ENCODE measurements at places on chromosomes 2 and 18.
A peak's percentile ranks its signal among the peaks of the same experiment; 100 is the strongest.

GRCh38 chr2:3535794-3536681 is 16.7 kb upstream of the ADI1 start:
- peak; percentile 65 for DNase-seq

- no peak for DNase-seq
These were observed 137.0 kb downstream of the RND3 start for GRCh38 chr2:150350500-150350899.

DNA sequence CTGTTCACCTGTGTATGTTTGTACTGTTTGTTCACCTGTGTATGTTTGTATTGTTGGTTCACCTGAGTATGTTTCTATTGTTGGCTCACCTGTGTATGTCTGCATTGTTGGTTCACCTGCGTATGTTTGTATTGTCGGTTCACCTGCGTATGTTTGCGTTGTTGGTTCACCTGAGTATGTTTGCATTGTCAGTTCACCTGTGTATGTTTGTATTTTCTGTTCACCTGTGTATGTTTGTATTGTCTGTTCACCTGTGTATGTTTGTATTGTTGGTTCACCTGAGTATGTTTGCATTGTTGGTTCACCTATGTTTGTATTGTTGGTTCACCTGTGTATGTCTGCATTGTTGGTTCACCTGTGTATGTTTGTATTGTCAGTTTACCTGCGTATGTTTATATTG is 14.6 kb downstream of the ADI1 start:
- no peak for DNase-seq

DNA sequence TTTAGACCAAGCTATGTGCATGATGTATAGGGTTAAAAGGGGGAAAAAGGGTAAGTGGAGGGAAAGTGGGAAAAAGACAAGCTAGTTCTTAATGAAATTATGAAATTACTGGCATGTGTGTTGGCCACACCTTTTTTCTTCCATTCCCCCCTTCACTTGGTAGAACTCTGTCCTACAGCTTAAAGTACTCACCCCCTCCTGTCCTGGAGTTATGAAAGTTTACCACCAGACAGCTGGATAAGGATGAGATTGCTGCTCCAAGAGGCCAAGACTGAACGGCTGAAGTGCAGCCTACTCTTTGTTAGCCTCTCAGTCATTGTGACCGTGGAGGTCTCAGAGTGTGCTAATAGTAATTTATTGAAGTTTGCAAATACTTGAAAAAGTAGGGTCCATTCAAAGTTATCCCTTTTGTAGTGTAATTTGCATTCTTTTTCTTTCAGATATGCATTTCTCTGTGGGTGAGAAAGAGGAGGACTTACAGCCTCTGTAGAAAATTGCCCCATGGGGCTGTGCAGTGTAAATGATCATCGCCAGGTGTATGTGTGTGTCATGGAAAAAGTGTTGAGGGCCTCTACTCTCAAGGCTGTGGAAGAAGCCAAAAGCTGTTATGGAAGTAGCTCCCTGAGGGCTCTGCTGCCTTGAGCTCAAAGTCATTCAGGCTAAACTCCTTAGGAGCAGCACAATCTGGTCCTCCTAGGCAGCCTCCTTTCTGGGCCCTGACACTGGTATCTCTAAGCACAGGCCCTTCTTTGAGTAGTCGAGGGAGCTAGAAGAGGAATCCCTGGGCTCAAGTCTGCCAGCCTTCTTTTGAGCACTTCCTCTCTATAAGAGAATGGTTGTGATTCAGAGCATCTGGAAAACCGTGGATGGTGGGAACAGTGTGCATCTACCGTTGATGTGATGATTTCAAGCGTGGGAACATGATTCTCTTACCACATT is 46.2 kb downstream of the LHCGR start:
- DNase-seq, result no peak

DNA sequence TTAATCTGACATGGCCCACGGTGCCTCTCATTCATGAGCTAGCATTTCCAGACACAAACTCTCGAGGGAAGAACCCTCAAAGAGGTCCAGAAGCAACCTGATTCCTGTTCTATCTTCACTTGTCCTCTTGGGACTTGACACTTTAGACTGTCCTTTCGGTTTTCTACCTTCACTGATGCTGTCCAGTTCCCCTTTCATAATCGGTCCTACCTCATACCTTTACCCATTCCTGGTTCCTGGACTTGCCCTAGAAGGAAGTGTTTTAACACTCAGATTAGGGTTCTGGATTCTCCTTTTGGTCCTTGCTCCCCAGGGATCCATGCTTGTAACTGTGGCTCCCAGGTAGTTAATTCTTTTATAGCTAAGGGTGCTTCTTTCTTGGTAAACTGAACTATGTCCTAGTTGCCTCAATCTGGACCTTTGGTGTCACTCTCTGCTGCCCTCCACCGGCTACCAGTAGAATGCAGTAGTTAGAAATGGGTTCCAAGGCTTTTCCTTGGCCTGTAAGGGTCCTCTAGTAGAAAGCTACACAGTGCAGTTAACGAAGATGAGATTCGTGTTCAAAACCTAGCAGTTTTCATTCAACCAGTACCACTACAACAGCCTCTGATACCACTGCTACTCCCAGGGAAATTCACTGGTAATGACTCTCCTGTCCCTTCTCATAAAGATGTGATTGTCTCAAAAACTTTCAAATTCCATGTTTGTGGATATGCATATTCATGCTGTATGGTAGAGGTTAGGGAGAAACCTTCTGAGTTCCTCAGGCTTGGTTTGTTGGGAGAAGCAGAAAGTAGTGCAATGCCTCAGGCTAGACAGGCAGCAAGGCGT is 178.1 kb upstream of the CYP26B1 start:
- DNase-seq, result no peak

DNA sequence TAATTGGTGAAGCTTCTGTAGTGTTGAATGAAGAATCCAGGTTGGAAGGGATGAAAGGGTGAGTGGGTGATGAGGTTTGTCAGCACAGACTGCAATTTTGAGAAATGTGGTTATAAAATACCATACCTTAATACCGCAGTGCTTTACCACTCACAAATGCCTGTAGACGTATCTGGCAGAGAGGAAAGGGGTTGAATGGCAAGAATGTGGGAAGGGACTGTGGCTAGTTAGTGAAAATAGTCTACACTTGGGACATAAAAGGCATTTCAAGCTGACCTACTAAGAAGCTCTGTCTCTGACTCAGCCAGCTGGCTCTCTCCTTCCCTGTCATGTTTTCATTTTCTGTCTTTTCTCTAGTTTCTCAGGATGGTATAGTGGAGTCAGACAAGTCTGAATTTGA is 25.1 kb downstream of the CDK15 start:
- DNase-seq, result no peak

All from left ventricle myocardium inferior (tissue), 1 donor.